ENCODE measurements at places on chromosomes 3 and 15. TPM values are rescaled to one million over a fixed set of nuclear protein-coding genes. Genes with fewer than 3 reads are reported as not detected.

The ENTPD3 gene
- not detected for total RNA-seq

The SLC26A6 gene
- 12.4 TPM for total RNA-seq

The ZNF710 gene
- 36.2 TPM for total RNA-seq

The BUB1B gene
- 4.2 TPM for total RNA-seq

The RHOV gene
- 0.27 TPM for total RNA-seq

The C3orf80 gene
- not detected for total RNA-seq

The VPS39 gene
- total RNA-seq: 102 TPM

The TMEM158 gene
- not detected for total RNA-seq

The RTP3 gene
- not detected for total RNA-seq

The P2RY13 gene
- total RNA-seq: 0.33 TPM

The MAP6D1 gene
- 1.9 TPM for total RNA-seq

The FBLN2 gene
- 1.6 TPM for total RNA-seq

The KBTBD13 gene
- not detected for total RNA-seq

The SCN5A gene
- 0.02 TPM for total RNA-seq

The MYO5C gene
- 2.4 TPM for total RNA-seq

The GP9 gene
- not detected for total RNA-seq

The DAZL gene
- not detected for total RNA-seq

The RBM15B gene
- 28.0 TPM for total RNA-seq

The GOLGA6L10 gene
- total RNA-seq: 1.4 TPM

The KBTBD12 gene
- total RNA-seq: 0.16 TPM

The TMEM266 gene
- 0.16 TPM for total RNA-seq

The CLEC3B gene
- total RNA-seq: not detected

The POMGNT2 gene
- total RNA-seq: 2.6 TPM

The NPTN gene
- total RNA-seq: 39.0 TPM

The CHST13 gene
- total RNA-seq: not detected

The CADPS gene
- not detected for total RNA-seq

The SLC24A5 gene
- total RNA-seq: not detected

The CADM2 gene
- not detected for total RNA-seq

The UBAP1L gene
- 9.6 TPM for total RNA-seq

The GREM1 gene
- not detected for total RNA-seq

The ATP13A5 gene
- total RNA-seq: not detected

The SCAANT1 gene
- not detected for total RNA-seq

The C3orf18 gene
- 4.5 TPM for total RNA-seq

The TMEM207 gene
- not detected for total RNA-seq

The CPNE9 gene
- 0.20 TPM for total RNA-seq

The USP19 gene
- 75.3 TPM for total RNA-seq

The C2CD4A gene
- not detected for total RNA-seq

The GOLGA6L25 gene
- not detected for total RNA-seq

The DHX36 gene
- 110 TPM for total RNA-seq

The SCG3 gene
- total RNA-seq: not detected

The GOLIM4 gene
- 8.0 TPM for total RNA-seq

The SMARCC1 gene
- 136 TPM for total RNA-seq

The TMEM42 gene
- 13.1 TPM for total RNA-seq

The TRH gene
- total RNA-seq: not detected

The RGMA gene
- total RNA-seq: not detected

The FILIP1L gene
- total RNA-seq: 1.5 TPM

The SEMA7A gene
- total RNA-seq: 159 TPM

The C2CD4B gene
- not detected for total RNA-seq

The MEGF11 gene
- total RNA-seq: not detected

The STRC gene
- 0.42 TPM for total RNA-seq

The GOLGB1 gene
- 44.7 TPM for total RNA-seq

The CCDC9B gene
- total RNA-seq: 2.1 TPM

The RLBP1 gene
- total RNA-seq: not detected

The RAB7A gene
- total RNA-seq: 190 TPM

The SLCO2A1 gene
- total RNA-seq: not detected

The NAALADL2 gene
- not detected for total RNA-seq

The PLAAT1 gene
- not detected for total RNA-seq

The RHO gene
- not detected for total RNA-seq

The HRH1 gene
- total RNA-seq: not detected

The OR5AC2 gene
- total RNA-seq: not detected

All from activated B cell treated with CpG ODN at 0.5 μM for 24 hours (primary cell).